Right ventricle myocardium inferior (tissue), 1 donor: ENCODE measurements at places on chromosomes 5 and 9.

DNA sequence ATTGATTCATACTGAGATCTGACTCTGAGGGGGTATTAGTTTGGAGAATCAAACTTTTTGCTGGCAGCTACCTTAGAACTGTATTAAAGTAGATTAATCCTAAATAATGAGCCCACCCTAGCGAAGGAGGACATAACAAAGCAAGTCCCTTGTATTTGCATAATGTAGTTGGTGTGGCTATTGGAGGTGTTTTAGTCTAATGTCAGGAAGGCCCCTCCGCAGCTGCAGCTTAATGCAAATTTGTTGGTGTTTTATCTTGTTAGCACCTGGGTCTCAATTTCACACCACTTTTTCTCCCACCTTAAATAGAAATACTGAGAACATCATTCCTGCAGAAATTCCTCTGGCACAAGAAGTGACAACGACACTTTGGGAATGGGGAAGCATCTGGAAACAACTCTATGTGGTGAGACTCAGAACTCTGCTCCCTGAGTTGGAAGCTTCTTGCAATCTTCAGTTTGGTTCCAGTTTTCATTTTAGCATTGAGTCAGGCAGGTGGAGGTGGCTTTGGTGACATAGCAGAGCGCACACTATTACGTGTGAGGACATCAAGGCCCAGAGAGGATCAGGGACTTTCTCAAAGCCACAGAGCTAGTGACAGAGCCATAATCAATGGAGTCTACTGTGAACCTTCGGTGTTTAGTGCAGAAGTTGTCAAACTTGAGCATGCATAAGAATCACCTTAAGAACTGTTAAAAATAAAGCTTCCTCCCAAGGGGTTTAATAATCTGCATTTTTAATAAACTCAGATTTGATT is 33.9 kb downstream of the DOCK2 start:
- DNase-seq = no peak

GRCh38 chr5:145833631-145834200 is 1.4 kb downstream of the PRELID2 start:
- DNase-seq = no peak

DNA sequence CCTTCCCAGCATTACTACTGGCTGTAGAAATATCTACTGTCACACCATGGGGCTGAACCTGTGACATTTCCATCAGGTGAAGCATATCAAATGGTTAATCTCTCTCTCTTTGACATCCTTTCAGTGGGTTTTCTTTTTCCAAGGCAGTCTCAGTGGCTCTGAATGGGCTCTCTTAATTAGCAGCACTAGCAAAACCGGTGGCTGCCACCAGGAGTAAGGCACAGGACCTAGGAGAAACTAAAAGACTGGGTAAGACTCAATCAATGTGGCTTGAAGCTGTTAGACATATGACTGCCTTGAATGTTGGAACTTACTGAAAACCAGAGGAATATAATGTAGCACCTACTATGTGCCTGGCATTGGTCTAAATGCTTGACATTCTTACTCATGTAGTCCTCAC is 445.0 kb upstream of the KIF2A start:
- DNase-seq = no peak

GRCh38 chr9:101664453-101664852 is 69.7 kb upstream of the PPP3R2 start:
- DNase-seq = no peak

DNA sequence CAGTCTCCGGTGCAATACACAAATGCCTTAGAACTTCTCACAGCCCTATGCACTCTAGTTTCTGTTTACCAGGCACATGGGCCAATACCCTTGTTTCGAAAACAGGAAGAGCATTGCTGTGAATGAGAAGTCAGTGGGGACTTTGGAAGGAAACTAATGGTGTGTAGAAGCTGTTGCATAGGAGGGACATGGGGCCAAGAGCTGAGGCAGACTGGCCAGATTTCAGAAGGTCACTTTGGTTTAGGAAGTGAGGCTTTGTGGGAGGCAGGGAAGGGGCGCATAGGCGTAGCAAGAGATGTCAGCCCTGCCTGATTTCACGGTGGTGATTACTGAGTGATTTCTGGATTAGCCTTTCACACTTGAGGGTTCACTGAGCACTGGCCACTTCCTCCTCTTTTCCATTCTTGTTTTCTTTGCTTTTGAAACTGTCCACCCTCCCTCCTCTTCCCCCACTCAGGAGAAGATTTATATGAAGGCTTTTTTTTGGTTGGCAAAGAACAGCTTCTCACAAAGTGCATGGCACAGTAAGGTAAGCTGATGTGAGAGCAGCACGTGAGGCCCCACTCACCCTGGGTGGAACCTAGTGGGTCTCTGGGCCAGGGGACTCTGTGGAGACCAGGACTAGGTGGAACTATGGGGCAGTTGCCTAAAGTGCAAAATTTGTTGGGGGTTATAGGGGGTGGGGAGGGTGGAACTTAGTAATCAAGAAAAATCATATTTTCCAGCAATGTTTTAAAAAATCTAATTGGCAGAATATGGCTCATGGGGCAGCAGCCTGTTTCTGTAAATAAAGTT is 6.1 kb upstream of the TMEM252 start:
- DNase-seq = no peak

DNA sequence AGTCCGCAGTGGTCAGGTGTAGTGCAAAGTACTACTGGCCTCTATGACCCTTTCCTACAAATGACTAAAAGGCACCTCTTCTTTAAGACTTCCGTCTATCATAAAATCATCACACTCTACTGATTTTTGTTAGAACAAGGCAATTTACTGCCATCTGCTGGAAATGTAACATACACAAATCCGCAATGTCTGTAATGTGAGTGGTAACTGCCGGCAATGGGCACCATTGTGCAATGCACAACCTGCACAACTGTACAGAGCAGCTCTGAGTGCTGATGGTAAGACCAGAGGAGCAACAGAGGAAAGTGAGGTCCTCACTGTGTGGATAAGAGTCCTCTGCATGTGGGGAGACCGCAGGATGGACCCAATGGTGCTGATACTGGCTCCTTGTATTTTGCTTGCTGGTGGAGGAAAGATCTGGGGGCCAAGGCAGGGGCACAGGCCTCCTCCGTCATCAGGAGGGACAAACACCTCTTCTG is 103.7 kb downstream of the ATPSCKMT start:
- no peak for DNase-seq

- DNase-seq = no peak
Measured at GRCh38 chr5:77210091-77210963, at the start of gene PDE8B. PDE8B (plus strand) TSS chr5:77210680; CDS start chr5:77210926, 246 bp downstream.

GRCh38 chr5:112968411-112969106 is 8.0 kb upstream of the DCP2 start:
- DNase-seq = no peak

GRCh38 chr9:123232332-123232731 is 36.1 kb downstream of the STRBP start:
- DNase-seq = no peak

- peak; percentile 83 for DNase-seq
Measured at GRCh38 chr5:134177369-134178095, 782 bp upstream of the SKP1 start.

DNA sequence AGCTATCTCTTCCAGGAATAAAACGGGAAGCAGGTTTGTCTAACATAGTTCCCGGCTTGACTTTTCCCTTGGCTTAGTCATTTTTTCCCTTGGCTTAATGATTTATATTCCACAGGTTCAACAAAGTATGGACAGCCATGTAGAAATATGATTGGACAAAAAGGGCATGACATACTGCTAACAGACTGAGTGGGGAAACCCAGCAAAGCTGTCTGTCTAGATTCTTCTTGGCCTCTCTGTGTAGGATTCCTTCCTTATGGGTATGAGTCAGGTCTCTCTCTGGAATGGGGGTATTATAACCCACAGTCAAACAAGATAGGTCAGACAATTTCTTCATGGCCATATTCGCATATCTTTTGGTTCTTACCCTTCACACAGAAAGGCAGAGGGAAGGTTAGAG is 5.7 kb upstream of the MTAP start:
- no peak for DNase-seq

- no peak for DNase-seq
Measured at GRCh38 chr5:115898656-115899055, 56.9 kb downstream of the AP3S1 start.

GRCh38 chr5:42645138-42645537 is 111.5 kb upstream of the CCDC152 start:
- DNase-seq = no peak

DNA sequence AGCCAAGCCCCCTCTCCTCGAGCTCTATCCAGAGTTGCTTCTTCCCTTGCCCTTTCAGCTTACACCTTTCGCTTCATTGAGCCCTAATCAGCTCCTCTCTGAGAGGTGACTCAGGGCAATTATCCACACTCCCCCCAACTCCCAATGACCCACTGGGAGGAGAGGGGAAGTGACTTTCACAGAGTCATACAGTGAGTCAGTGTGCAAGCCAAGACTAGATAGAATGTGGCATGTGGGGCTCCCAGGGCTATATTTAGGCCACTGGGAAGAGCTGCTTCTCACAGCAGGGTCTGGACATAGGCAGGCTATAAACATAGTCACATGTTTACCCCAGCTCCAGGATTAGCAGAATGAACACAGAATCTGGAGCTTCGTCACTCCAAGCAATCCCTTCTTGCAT is 57.4 kb downstream of the NRG2 start:
- no peak for DNase-seq

DNA sequence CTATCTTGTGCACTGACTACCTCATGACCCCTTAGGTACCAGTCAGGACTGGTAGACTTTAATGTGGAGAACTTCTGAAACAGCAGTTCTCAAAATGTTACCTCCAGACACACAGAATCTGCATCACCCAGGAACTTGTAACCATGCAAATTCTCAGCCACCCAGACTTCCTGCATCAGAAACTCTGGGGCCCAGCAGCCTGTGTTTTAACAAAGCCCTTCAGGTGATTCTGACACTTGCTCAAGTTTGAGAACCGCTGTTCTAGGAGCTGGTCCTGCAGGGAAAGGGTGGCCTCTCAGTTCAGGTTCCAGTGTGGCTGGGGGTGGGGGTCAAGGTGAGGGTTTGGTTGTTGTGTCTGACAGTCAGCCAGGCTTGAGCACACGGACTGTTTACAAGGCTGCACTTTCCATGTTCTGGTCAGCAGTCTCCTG is 28.4 kb downstream of the ZFP62 start:
- DNase-seq = no peak

- peak; percentile 32 for DNase-seq
Measured at GRCh38 chr5:370959-371810, 49.7 kb downstream of the AHRR start.

DNA sequence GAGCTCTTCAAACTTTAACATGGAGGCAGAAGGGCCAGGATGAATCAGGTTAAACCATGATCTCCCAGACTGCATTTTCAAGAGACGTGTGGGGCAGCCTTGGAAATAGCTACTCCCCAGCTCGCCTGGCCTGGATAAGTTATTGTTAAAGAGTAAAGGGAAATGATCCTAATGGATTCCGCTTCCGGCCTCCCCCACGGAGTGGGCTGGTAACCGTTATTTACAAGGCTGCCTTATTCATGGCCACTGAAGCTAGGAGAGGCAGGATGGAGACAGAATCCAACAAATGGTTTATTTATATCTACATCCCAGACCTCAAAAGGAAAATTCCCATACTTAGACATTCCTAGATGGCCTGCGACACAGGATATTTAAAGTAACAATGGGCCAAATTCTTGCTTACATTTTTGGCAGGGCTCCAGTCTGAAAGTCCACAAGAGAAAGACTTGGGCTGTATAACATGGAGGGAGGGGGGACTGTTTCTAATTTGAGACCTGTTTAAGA is 27.9 kb downstream of the SPRY4 start:
- no peak for DNase-seq

DNA sequence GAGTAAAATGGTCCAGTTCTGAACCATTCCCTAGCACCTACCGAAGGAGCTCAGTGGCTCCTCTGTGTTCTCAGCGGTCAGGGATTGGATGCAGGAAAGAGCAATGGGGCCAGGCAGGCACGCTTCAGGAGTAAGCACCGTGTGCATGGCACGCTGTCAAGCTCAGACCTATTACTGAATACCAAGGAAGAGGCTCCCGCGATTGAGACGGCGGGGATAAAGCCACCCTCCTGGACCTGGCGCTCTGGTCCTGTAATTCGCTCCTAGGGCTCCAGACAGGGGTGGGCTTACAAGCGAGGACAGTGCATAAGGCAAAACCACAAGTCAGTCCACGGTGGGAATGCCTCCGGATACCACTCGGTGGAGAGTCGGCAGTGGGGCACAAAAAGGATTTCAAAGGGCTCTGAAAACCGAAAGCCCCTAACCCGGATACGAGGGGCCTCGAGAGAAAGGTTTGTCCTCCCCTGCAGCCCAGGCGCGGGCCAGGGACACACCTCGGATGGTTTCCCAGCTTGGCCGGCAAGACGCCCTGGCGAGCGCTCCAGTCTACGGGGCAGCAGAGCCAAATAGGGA is 988 bp downstream of the OXCT1 start:
- peak; percentile 89 for DNase-seq

DNA sequence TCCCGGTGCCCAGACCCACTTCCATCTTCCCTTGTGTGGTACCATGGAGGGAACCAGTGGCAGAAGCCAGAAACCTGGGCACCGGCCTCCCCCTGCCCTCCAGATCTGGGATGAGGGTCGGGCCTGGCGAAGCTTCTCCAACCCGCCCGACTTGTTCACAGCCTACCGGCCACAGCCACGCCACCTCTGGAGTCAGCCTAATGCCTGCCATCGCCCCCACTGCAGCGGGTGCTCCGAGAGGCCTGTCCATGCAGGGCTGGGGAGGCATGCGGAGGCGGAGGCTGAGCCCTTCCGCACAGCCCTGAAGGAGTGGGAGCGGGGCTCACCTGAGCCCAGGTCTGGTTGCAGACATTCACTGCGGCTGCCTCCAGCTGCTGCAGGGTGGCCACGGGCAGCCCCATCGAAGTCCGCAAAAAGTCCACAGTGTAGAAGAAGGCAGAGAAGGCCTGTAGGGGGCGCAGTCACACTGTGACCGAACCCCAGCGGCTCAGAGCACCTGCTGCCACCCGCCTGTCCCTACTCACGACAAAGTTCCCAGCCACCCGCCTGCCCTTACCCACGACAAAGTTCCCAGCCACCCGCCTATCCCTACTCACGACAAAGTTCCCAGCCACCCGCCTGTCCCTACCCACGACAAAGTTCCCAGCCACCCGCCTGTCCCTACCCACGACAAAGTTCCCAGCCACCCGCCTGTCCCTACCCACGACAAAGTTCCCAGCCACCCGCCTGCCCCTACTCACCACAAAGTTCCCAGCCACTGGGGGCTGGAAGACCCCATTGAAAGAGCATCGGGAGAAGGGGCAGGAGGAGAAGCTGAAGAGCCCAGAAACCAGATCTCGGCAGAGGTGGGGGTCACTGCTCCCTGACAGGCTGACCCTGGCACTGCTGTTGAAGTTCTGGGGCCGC is 3.8 kb upstream of the NPDC1 start:
- no peak for DNase-seq

GRCh38 chr5:61809651-61810050 is 477.6 kb downstream of the ZSWIM6 start:
- no peak for DNase-seq

- no peak for DNase-seq
Measured at GRCh38 chr5:143001764-143002351, 231.7 kb downstream of the ARHGAP26 start.

- no peak for DNase-seq
Measured at GRCh38 chr5:112614986-112615385, 122.7 kb upstream of the APC start.

DNA sequence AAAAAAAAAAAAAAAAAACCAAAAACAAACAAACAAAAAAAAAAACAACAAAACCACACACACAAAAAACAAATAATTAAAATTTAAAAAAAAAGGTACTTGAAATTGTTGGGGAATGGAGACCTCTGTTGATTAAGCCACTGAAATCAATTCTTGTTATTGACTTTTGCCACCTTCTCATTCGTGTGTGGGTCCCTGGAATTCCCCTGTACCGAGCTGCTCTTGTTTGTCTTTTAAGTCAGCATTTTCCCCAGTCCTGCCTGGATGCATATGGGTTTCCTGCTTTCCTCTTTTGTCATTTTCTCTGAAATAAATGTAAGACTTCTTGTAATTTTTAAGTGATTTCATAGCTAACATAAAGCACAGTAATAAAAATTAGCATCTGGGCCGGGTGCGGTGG is 45.5 kb downstream of the GPBP1 start:
- no peak for DNase-seq
